CD4-positive, alpha-beta T cell treated with Interleukin-17A for 1 hour (primary cell): ENCODE measurements at places on chromosomes 3 and 15.

DNA sequence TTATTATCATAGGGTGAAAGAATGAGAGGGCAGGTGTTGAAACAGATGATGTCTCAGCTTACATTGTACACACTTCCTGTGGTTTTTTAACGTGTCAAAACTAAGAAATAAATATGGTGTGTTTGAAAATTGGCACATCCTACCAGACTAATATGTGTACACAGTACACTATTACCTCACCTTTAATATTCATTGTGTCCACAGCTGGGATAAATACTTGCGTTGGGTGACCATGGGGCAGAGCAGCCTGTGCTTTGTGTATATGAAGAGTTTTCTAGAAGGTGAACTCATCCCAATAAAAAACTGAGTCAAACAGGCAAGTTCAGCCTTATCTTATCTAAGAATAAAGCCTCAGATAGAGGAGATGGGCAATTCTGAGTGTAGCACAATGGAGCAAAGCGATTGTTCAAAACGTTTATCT lies 17.3 kb downstream of the SUCNR1 start:
- peak; percentile 10 for DNase-seq

- no peak for DNase-seq
Observed at GRCh38 chr3:66093981-66094380, 55.3 kb upstream of the MAGI1 start.

DNA sequence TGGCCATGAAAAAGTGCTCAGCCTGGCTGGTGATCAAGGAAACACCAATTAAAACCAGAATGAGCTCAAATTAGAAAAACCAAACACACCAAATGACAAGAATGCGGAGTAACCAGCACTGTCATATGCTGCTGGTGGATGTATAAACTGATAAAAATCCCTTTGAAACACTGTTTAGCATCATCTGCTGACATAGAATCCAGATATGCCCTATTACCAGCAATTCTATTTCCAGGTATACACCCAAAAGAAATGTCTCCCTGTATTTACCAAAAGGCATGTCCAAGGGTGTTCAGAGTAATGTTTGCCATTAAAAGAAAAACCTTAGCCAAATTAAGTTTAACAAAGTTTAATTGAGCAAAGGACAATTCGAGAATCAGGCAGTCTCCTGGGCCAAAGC lies 138.6 kb downstream of the FMN1 start:
- no peak for DNase-seq

GRCh38 chr3:43213631-43214030 lies 72.7 kb upstream of the SNRK start:
- no peak for DNase-seq

DNA sequence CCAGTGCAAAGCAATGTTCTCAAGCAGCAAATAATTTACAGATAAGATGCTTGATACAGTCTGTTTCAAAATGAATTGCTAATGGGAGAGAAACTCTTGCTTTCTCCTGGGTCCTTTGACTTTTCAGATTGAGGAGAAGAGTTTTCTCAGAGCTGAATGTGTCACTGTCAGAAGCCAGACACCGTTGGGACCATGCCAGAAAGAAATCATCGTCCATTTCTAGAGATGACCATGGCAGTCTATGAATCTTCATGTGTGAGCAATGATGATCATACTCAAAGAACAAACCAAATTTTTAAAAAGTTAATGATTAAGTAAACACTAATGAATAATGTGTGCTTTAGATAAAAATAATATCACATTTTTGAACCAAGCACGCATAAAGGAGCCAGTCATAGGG lies 77.6 kb downstream of the ZNF385D start:
- DNase-seq: no peak

- peak; percentile 64 for DNase-seq
Observed at GRCh38 chr15:58227706-58228543, 89.7 kb downstream of the AQP9 start.

DNA sequence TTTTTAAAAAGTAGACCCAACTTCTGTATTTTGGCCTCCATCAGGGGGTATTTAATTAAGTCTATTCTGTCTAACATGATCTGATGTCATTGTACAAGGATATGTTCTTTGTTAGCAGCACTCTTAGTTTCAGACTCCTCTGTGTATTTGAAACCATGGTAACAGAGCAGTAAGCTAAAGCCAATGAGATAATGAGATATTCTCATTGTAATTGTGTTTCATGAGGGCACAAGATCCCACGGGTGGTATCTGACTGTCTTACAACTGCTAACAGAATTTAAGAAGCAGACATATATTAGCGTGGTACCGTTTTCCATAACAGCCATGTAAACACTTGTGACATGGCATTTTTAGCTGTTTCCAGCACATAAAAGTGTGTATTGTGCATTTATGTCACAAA lies 251.2 kb upstream of the VEPH1 start:
- no peak for DNase-seq

DNA sequence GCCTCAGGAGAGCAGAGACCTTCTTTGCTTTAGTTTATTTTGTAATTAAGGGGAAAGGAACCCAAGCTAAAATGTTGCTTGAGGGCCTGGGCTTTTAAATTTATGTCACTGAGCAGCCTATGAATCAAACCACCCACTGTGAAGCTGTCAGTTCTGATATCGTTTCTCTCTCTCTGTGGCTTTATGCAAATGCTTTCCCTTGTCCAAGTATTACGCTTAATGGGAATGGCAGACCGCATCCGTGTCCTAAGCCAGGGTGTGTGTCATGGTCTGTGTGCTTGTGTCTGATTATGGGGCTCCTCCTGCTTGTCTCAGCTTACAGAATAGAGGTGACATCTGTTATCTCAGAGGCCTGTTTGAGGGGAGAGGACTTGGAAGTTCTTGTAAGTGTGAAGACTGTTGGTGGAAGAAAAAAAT lies 82.4 kb downstream of the EBLN2 start:
- no peak for DNase-seq

DNA sequence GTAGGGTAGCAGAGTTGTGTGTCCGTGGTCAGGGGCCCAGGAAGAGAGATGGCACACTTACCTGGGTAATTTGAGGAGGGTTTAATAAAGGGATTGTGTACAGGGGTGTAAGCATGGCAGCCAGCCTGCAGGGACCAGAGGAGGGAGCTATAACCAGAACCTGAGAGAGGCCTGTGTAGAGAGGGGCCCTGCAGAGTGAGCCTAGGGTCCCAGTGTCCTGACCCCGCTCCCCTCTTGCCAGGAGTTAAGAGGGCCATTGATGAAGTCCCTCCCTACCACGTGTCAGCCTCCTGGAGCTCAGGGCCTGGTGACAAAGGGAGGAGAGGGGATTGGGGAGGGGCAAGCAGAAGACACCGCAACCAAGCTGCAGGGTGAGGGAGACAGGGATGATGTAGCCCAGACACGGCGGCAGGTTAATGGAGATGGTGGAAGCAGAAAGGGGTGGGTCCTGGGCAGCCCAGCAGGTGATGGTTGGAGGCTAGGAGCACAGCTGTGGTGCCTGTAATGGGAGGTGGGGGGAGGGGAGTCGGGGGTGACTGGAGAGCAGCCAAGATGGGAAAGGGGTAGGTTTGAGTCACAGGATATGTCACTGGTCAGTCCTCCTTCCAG lies 165.4 kb upstream of the TOPAZ1 start:
- no peak for DNase-seq

GRCh38 chr3:172241405-172241804 lies 202.0 kb downstream of the FNDC3B start:
- DNase-seq: no peak
